Metanephros (tissue), 2 donors: ENCODE measurements at places on chromosomes 13 and 19. TPM values are rescaled to one million over a fixed set of nuclear protein-coding genes. Genes with fewer than 3 reads are reported as not detected.

MIR17HG gene
- 7.2 TPM for total RNA-seq

ZNF607 gene
- total RNA-seq = 9.3 TPM

ZNF792 gene
- 12.8 TPM for total RNA-seq

NMRK2 gene
- 4.7 TPM for total RNA-seq

CAPN12 gene
- 12.4 TPM for total RNA-seq

POU2F2 gene
- total RNA-seq = 0.70 TPM

SLC1A6 gene
- 0.47 TPM for total RNA-seq

RFPL4AL1 gene
- total RNA-seq = 0.41 TPM

F2RL3 gene
- 9.8 TPM for total RNA-seq

C19orf18 gene
- 0.53 TPM for total RNA-seq

CILP2 gene
- total RNA-seq = 1.1 TPM

OR7A5 gene
- total RNA-seq = not detected

CD33 gene
- total RNA-seq = 3.9 TPM

PEX11G gene
- 4.7 TPM for total RNA-seq

CFD gene
- 16.5 TPM for total RNA-seq

GPR4 gene
- total RNA-seq = 1.8 TPM

CGB2 gene
- total RNA-seq = not detected

RFPL4A gene
- not detected for total RNA-seq

MAP4K1 gene
- total RNA-seq = 2.7 TPM

WDR83 gene
- 12.7 TPM for total RNA-seq

VSIG10L gene
- 1.5 TPM for total RNA-seq

CACNG7 gene
- 0.76 TPM for total RNA-seq

NLRP11 gene
- total RNA-seq = 0.18 TPM

GARIN5A gene
- 4.4 TPM for total RNA-seq

ZNF418 gene
- 12.8 TPM for total RNA-seq

OR10H1 gene
- total RNA-seq = not detected

NLRP9 gene
- not detected for total RNA-seq
